ENCODE measurements at places on chromosomes 5 and 9. TPM values are rescaled to one million over a fixed set of nuclear protein-coding genes. Genes with fewer than 3 reads are reported as not detected.

The HMGCR gene
- total RNA-seq = 54.4 TPM

The PALM2AKAP2 gene
- 1.9 TPM for total RNA-seq

The TMEM252 gene
- total RNA-seq = not detected

The RHOBTB3 gene
- total RNA-seq = 296 TPM

The SLC34A1 gene
- not detected for total RNA-seq

The C5orf15 gene
- 29.3 TPM for total RNA-seq

The CREBRF gene
- total RNA-seq = 22.7 TPM

The ASS1 gene
- 62.2 TPM for total RNA-seq

The PLCXD3 gene
- total RNA-seq = under 0.01 TPM

The RELL2 gene
- total RNA-seq = 0.77 TPM

The AGXT2 gene
- total RNA-seq = not detected

The PCDHGA7 gene
- 5.7 TPM for total RNA-seq

The NFIB gene
- total RNA-seq = 10.7 TPM

The PCDHA12 gene
- under 0.01 TPM for total RNA-seq

The GDA gene
- not detected for total RNA-seq

The PKN3 gene
- total RNA-seq = 0.79 TPM

The TLX3 gene
- not detected for total RNA-seq

The PRR16 gene
- total RNA-seq = 1.6 TPM

The DNAH5 gene
- total RNA-seq = 0.47 TPM

The CDO1 gene
- 29.2 TPM for total RNA-seq

The OR1J2 gene
- not detected for total RNA-seq

Data from bronchial smooth muscle cell (primary cell).